SK-N-SH treated with all-trans-retinoic acid at 6 μM for 48 hours (cell line): ENCODE measurements at places on chromosomes 7 and 10.

- no peak for ATAC-seq
These were observed 8.2 kb upstream of the NPFFR1 start for GRCh38 chr10:70292004-70292403.

- ATAC-seq, result no peak
These were observed 225.2 kb upstream of the TAC1 start for GRCh38 chr7:97506728-97507127.

GRCh38 chr7:30634634-30635201 lies 40.0 kb downstream of the GARS1 start:
- ATAC-seq, result no peak

- no peak for ATAC-seq
These were observed 15.8 kb downstream of the CUL1 start for GRCh38 chr7:148714498-148714897.

DNA sequence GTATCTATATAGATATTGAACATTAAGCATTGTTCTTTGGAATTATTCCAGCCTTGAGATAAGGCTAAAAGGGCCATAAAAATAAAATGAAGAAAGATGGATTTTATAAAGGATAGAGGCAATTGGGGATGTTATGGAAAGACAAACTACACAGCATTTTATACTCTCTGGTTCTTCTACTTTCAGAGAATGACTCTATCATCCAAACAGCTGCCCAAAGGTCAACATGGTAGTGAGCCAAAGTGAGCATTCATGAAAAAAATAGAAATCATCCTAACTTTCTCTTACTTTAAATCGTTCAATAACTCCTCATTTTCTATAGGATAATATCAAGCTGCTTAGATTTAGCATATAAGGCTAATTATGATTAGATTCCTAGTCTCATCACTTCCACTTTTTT lies 25.2 kb downstream of the IMMP2L start:
- no peak for ATAC-seq

- peak; percentile 65 for ATAC-seq
These were observed 109.2 kb downstream of the STRA8 start for GRCh38 chr7:135342887-135343286.
